Fibroblast of the conjunctiva (primary cell): ENCODE measurements at places on chromosomes 12 and 14.
A peak's percentile ranks its signal among the peaks of the same experiment; 100 is the strongest.

DNA sequence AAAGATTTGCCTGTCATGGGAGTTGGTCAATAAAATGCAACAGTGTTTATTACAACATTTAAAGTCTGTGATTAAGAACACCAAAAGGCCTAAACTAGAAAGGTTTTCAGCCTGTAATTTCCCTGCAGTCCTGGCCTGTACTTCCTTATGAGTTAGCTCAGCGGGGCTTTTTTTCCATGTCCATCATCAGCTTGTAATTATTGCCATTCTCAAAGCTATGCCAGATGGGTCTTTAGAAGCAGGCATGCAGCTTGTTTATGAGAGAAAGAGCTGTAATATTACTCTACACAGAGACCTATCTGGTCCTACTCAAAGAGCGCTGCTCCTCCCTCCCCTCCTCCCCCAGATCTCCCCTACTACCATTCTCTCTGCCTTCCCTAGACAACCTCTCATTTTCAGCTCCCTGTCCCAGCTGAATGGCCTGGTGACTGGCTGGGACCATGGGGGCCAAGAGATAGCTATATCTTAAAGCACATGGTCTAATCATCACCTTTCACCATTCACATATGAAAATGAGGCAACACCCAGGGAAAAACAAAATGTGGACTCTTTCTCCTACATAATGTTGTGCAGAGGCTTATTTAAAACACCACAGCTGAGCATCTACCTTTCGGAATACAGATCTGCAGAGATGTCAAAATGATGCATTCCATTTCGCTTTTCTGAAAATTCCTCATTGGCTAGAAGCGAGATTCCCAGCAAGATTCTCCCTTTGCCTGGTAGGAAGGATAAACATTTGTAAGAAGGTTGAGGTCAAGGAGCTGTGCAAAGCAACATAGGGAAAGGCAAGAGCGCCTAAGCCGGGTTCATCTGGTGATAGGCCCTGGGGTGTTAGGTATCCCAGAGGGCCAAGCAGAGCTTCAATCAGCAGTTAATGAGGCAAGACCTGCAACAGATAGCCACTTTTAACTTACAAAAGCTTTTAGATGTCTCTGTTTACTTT, 209.7 kb upstream of the CDKN3 start:
- DNase-seq = no peak

DNA sequence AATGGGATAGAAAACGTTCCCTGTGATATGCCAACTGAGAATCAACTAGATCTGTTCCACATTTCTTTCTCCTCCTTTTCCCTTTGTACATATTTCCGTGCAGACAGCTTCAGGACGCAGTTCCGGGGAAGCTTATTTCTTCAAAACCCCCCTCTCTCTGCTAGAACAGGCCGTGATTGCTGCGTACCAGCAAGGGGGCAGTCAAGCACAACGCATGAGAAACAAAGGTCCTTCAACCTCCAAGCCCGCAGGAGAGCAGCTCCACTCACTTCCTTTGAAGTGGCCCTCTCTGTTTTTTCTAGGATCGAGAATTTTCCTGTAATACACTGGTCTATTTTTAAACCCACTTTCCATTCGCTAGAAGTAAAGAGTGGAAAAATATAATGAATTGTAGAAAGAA, 80.8 kb downstream of the ZNF664 start:
- peak; percentile 44 for DNase-seq

- DNase-seq = no peak
Observed at GRCh38 chr12:101356794-101357193, 50.8 kb downstream of the ARL1 start.

DNA sequence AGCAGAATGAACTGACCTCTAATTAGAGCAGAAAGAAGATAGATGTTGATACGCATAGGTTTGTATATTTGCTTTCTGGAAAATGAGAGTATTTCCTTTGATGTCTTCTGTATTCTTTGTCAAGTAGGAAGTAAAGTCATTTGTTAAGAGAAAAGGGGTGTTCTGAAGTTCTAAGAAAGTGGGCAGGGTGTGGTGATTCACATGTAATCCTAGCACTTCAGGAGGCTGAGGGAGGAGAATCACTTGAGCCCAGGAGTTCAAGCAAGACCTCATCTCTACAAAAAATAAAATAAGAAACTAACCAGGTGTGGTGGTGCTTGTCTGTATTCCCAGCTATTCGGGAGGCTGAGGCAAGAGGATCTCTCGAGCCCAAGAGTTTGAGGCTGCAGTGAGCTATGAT, 2.8 kb downstream of the RHNO1 start:
- no peak for DNase-seq

DNA sequence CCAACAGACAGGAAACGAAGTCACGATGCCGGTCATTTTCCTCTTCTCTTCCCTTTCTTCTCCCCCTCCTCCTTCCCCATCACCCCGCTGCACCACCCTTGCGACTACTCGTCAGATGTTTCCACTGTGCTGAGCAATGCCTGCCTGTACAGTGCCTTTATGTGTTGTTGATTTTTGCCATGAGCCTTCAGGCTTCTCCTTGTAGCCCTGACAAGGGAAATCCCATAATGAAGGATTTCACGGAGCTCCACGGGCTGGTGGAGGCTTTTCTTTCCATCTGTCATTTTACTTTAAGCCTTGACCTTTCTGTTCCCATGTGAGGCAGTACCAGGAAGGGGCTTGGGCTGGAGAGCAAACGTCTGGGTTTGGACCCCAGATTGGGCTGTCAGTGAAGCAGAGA, 28.7 kb upstream of the CCND2 start:
- no peak for DNase-seq

GRCh38 chr12:89278169-89278568, 74.1 kb downstream of the DUSP6 start:
- no peak for DNase-seq

GRCh38 chr14:91893007-91893406, 25.7 kb upstream of the TC2N start:
- no peak for DNase-seq

DNA sequence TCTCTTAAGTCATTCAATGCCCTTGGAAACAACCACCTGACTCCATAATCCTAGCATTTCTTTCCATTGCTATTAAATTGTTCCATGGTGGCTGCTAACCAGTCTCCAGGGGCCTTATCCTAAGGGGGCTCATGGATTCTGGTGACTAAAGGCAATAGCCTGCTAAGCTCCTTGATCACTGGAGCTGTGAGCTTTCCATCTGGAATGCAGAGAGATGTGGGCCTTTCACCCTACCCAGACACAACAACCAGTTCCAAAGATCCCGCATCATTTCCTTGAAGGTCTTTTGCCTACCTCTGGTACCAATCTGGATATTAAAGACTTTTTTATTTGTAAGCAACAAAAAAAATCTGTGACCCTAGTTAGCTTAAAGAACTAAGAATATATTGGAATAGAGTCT, 32.9 kb downstream of the NDUFA12 start:
- no peak for DNase-seq

DNA sequence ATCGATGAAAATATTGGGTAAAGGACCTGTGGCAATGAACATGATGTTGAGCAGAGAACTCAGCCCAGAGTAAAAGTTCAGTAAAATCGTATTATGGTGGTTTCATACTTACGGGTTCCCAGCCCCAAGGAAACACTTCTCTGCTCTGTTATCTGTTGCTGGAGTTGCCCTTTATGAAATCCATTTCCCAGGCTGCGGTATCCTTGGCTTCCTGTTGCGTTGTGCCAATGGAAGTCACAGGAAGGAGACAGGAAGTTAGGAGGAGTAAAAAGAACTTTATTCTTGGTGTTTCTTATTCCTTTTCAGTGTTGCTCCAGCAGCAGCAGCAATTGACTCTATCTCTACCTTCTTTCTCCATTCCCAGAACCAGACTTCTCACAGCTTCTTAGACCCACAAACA, 965.2 kb downstream of the VRK1 start:
- no peak for DNase-seq

- DNase-seq = no peak
Observed at GRCh38 chr12:109573914-109574244, 285 bp downstream of the MVK start.

DNA sequence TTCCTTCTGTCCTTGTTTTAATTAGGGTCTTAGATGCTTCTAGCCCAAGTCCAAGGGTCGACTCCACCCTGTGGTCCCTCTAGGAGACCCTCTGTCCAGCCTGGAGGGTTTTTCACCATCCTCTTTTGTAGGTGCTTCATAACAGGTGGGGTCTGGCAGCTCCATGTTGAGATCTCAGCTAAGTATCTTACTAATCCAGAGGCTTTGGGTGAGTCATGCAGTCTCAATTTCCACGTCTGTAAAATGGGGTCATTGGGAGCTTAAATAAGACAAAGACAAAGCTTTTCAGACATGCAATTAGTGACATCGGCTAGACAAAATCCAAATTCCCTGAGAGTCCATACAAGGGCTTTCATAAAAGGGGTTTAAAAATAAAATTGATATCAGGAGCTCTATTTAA, 3.2 kb downstream of the HSPB8 start:
- DNase-seq = no peak

DNA sequence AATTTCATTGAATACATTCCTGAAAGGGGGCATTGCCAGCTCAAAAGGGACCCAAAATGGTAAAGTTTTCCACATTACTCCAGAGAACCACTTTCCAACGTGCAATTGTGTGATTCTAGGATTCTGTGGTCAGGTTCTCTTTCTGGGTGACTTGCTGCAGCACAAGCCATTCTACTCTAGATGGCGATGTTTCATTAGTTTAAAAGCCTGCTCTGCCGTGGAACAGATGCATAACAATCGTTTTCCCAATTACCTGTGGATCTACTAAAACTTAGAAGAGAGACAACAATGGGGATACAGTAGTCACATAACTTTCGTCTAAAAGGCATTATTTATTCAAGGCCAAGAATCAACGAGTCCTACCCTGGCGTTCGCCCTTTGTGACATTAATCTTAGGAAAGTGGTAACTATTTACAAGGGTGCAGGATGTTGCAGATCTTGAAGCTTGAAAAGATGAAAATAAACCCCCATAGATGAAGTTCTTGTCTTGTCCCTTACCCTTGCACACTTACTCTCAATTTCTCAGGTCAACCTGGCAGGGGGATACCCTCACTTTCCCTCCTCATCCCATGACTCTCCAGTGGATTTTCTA, 400.9 kb downstream of the SNAPC1 start:
- DNase-seq = peak; percentile 14

- no peak for DNase-seq
Observed at GRCh38 chr14:45838597-45838996, 585.6 kb upstream of the MIS18BP1 start.

GRCh38 chr12:132324841-132325732, 4.3 kb downstream of the GALNT9 start:
- DNase-seq = no peak

- peak; percentile 79 for DNase-seq
Observed at GRCh38 chr12:29782285-29782870, 1.4 kb downstream of the TMTC1 start.

DNA sequence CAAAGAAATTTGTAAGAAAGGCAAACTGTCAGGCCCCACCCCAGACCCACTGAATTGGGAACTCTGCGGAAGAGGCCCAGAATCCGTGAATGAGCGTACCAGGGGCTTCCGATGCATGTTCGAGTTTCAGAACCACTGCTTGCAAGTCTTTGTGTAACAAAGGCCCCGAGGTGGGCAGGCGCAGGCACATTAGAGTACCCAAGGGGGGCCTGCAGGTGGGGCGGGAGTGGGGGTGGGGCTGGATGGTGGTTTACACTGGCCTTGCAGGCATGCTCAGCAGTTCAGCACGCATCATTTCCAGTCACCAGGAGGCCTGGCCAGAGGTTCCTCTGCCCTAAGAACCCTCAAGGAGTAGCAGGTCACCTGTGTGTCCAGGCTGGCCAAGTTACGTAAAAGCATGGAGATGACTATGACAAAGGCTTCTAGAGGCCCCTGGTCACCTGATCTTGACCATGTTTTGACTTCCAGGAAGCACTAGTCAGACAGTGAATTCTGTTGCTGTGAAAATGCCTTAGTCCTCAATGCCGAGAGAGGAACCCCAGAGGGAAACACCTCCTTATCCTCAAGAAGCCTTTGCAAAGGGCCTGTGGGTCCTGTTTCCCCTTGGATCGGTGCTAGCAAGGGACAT, 33.2 kb upstream of the IRF2BPL start:
- DNase-seq = no peak

GRCh38 chr12:86729739-86730138, 473.5 kb upstream of the MGAT4C start:
- DNase-seq = no peak

- no peak for DNase-seq
Observed at GRCh38 chr14:55951341-55952206, 166.6 kb upstream of the PELI2 start.

DNA sequence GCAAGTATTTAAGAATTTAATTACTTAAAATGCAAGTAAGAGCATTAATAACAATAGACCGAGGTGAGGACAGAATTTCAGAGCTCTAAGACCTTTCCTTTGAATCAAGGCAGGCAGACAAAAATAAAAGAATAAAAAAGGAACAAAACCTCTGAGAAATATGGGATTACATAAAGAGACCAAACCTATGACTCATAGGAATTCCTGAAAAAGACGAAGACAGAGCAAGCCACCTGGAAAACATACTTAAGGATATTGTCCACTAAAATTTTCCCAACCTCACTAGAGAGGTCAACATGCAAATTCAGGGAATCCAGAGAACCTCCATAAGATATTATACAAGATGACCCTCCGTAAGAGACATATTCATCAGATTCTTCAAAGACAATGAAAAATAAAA, 325.1 kb downstream of the AEBP2 start:
- DNase-seq = no peak

DNA sequence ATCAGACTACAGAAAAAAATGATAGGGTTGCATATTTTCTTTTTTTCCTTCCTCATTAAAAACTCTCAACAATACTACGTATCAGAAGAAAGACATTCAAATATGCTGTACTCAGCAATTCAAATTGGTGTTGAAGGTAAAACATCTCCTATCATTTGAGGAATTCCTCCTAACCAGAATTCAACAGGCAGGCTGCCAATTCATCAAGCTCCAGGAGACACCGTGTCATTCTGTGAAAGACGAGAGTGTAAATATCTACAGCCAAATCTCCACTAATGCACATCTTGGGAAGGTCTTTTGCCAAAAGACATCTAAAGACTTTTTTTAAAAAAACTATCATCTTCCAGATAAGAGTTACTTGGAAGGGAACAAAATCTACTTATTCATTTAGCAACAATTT, 26.6 kb downstream of the NT5DC3 start:
- DNase-seq = no peak

DNA sequence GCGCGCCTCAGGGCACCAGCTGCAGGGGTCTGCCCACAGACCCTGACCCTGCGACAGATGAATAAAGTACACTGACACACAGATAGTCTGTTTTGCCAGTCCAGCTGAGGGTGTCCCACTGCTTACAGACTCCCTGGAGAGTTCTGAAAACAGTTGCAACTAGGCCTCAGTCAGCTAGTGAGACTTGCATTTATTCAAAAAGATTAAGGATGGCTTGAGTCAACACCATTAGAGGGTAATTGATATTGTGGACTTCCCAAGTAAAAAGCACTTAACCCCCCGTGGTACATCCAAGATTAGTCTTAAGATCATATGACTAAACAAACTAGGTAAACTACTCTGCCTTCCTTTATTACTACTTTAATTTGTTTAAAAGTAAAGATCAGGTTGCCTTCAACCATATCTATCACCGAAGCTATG, 11.1 kb upstream of the PSEN1 start:
- DNase-seq = no peak
